ENCODE measurements at places on chromosomes 2 and 18.

DNA sequence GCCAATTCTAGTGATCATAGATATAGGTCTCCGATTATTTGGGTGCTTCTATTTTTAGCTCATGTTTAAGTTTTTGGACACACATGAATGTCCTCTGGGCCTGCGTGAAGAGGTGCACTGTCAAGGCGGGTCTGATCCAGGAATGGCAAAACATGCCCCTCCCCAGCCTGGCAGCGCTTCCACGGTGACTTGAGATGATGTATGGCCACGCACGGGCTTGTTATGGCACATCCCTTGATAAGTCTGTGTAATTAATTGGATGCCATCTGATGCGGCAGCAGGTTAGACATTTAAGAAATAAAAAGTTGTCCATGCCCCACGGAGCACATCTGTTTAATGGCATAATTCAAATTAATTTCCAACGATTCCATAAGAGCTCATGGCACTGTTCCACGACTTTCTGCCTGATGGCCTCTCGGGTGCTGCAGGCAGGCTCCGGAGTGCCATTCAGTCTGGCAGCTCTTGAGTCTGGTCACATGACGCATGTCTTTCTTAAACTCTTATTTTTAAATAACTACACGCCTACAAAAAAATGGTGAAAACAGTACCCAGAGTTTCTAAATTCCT is 151.4 kb downstream of the ACKR3 start:
- DNase-seq = no peak

- no peak for DNase-seq
Measured at GRCh38 chr18:6837904-6838303, 108.4 kb downstream of the ARHGAP28 start.

DNA sequence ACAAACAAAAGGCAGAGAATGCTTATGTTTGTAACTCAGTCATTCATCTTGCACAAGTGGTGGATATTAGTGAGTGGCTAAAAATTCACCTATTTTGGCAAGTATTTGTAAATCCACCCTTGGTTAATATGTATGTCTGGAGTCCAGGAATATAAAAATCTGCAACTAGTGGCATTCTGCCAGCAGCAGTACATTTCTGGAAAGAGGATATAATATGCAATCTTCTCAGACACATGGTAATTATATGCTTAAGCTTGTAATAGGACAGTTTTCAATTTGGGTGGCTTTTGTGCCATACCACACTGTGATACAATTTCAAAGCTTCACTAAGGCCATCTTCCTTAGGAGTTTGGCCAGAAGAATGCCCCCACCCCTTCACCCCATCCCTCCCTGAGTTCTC is 693.3 kb downstream of the MBD2 start:
- no peak for DNase-seq

- DNase-seq = no peak
Measured at GRCh38 chr2:231709636-231709980, 1.3 kb downstream of the PTMA start.

GRCh38 chr18:24801001-24801400 is 340.6 kb downstream of the HRH4 start:
- DNase-seq = no peak

DNA sequence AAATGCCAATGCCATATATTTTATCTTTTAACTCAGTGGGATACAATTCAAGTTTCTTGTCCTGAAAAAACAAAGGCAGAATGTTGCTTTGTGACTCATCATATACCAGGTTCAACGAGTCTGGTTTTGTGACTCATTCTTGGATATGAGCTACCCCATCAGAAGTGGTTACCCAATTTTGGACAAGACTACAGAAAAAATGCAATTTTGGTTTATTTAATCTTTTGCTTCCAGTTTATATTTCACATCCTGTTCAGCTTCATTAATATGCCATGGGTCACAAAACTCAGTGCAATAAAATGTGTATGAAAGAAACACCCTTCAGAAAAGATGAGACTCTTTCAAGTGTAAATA is 25.0 kb downstream of the FN1 start:
- DNase-seq = no peak

DNA sequence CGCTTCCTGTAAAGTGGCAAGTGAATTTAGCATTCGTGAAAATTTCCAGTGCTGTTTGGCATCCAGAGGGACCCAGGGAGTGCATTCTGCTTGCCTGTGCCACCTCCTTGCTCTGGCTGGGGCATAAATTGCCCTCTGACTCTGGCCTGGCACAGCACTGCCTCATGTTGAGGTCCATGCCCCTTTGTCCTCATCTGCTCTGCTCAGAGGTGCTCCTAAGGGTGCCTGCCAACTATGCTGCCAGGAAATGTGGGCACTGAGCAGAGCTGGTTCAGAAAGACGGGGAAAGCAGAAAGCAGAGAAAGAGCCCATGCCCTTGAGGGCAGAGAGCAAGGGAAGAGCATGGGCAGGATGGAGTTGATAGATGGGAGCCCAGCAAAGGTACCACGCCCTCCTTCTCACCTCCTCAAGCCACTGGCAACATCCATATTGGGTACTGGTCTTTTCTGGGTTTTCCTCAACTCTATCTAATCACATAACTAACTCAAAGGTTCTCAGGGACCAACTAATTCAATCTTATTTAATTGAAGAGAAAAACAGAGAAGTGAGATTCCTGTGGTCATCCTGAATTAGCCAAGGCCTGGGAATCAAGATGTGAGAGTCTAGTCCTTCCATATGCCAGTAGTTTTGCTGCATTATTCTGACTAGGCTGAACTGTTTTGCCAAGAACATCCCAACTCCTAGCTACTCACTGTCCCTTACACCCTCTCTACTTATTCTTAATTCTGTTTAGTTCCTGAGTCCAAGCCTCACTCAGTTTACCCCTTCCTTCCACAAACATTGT is 441.5 kb upstream of the TNP1 start:
- no peak for DNase-seq

- DNase-seq = no peak
Measured at GRCh38 chr2:20551260-20551944, 99.5 kb downstream of the HS1BP3 start.

- no peak for DNase-seq
Measured at GRCh38 chr2:108267101-108267500, 21.6 kb upstream of the SULT1C2 start.

GRCh38 chr2:194301946-194302345 is 1355.1 kb upstream of the SLC39A10 start:
- no peak for DNase-seq

GRCh38 chr18:22106536-22107292 is 62.7 kb upstream of the GATA6 start:
- no peak for DNase-seq

- no peak for DNase-seq
Measured at GRCh38 chr18:9796935-9797549, 88.7 kb upstream of the TXNDC2 start.

DNA sequence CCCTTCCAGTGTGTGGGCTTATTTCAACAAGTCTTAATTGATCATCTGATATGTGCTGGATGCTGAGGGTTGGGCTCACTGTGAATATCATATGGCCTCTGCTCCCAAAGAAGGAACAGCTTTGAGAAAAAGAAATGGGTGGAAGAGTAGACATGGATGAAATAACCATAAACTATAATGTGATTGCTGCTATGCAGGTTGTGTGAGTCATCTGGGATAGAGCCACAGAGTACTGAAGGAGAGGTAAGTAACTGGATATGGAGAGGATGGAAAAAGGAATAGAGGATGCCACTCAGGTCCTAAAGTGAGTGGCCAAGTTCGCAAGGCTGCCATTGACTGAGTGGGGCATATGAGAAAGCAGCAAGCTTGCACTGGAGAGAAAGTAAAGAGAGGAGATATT is 8.7 kb upstream of the DSG2 start:
- no peak for DNase-seq

GRCh38 chr2:238060096-238060541 is 682 bp upstream of the SCLY start:
- no peak for DNase-seq

- DNase-seq = no peak
Measured at GRCh38 chr2:85822766-85823165, 66.0 kb downstream of the ST3GAL5 start.

GRCh38 chr2:179790235-179791217 is 70.9 kb downstream of the ZNF385B start:
- DNase-seq = no peak

DNA sequence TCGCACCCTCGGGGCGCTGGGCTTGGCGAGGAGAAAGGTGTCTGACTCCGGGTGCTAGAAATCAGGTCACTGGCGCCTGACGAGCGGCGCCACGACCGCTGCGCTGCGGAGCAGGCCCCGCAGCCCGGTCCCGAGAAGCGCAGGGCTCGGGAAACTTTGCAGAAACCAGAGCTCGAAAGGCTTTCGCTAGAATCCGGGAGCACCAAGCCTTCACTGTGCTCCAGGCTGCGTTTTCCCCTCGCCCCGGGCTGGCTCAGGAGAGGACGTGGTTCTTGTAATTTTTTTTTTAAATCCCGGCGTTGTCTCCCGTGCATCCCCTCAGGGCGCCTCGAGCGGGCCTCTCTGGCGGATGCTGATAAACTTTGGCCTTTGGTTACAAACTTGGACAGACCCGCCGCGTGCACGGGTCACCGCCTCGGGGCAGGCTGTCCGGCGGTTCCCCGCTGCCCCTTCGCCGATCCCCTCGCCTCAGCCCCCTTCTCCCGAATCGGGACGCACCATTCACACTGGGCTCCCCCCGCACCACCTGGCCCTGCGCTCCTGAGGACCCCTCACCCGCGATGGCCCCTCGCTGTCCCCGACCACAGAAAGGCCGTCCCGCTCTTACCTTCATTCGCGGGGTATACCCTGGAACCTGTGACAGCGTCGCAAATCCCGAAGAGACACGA is 419 bp downstream of the EPHA4 start:
- DNase-seq = peak; percentile 51

DNA sequence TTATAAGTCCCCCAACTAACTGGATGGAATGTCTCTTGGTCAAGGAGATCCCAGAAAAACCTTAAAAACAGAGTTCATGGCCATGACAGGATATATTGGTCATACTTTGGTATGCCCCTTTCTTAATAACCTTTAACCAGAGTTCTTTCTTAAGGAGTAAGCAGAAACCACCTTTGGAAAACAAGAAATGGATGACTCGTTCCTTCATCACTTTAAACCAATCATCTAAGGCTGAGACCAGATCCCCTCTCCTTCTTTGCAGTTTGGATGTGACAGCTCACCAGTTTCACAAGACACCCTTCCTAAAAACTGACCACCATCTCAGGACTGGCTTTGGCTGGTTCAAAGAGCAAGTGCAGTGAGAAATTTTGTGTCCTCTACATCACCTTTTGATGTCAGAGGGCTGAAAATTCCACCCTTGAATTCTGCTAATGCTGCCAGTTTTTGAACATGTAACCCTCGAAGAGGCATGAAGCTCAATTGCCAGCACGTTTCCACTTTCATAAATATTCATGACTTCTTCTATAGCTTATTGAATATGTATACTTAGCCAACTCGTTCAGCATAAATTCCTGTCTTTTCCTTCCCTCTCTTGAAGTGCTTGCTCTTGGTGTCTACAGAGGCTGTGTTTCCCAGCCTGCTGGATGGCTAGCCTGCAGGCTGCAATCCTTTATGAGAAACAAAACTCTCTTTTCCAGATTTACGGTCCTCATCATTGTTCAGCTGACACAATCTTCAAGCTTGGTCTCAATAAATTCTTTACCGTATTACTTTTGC is 1323.5 kb upstream of the TMEFF2 start:
- no peak for DNase-seq

- DNase-seq = no peak
Measured at GRCh38 chr18:67183398-67183797, 333.1 kb downstream of the DSEL start.

- DNase-seq = no peak
Measured at GRCh38 chr18:78983512-78983911, 3.9 kb downstream of the SALL3 start.

- DNase-seq = no peak
Measured at GRCh38 chr18:183769-184168, 25.4 kb downstream of the USP14 start.

- DNase-seq = no peak
Measured at GRCh38 chr18:35623255-35623654, 41.7 kb downstream of the GALNT1 start.

- DNase-seq = no peak
Measured at GRCh38 chr2:235833971-235834620, 334.1 kb downstream of the GBX2 start.

DNA sequence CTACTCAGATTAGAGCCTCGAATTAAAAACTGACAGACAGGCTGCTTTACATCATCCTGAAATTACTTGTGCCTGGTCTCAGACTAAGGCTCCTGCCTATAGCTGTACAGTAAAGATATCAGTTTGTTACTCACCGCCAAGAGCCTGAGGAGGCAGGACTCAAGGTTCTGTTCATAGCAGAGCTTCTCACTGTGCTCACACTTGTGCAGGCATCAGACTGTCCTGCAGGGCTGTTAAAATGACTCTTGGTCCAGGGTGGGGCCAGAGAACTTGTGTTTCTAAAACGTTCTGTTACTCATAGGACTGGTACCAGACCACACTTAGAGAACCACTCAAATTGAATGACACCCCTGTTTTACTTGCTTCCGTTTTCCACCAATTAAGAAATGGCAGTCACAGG is 310.0 kb downstream of the DPP10 start:
- no peak for DNase-seq

DNA sequence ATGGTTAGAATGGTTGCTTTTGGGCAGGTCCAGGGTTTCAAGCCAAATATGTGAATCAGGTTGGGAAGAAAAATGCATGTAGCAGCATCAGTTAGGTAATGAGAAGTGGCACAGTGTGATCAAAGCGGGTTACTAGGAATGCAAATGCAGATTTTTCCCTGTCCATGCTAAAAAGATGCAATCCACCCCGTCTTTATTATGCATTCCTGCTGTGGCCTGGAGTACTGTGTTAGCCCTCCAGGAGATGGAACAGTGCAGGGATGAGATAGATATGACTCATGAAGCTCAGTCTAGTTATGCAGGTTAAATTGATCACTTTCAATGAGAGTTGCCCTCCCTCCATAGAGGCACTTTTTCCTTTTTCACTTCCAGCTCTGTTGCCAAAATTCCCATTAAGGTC is 283.8 kb downstream of the CTNNA2 start:
- no peak for DNase-seq

DNA sequence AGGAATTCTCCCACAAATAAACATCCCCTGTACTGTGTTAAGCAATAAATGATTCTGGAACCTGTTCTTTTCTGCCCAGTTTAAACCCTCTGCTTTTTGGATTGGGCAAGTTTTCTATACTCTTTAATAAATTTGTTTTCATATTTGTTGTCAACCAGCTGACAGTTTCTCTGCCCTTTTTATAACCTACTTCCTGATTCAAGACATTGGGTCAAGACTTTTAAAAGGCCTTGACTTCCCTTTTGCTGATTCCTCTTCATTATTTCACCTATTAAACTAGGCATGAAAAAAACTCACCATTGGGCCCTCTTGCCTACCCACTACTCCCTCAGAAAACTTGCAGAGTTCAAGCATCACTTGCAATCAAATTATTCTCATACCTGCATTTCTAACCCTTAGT is 459.5 kb downstream of the ARHGAP15 start:
- no peak for DNase-seq

Measured in activated T-cell treated with anti-CD3 and anti-CD28 coated beads, Interleukin-2, amount 50 U/mL, for 48 hours (primary cell).